ENCODE measurements at places on chromosomes 4 and X. TPM values are rescaled to one million over a fixed set of nuclear protein-coding genes. Genes with fewer than 3 reads are reported as not detected.

Gene TLR2
- total RNA-seq: 0.29 TPM

Gene SPRY1
- total RNA-seq: 66.1 TPM

Gene RASSF6
- total RNA-seq: 0.14 TPM

Gene CT45A2
- total RNA-seq: not detected

Gene UTP14A
- total RNA-seq: 24.7 TPM

Gene KLKB1
- total RNA-seq: not detected

Gene FOXO4
- 5.3 TPM for total RNA-seq

Gene GSX2
- total RNA-seq: not detected

Gene GYPE
- total RNA-seq: 0.43 TPM

Gene MAD2L1
- total RNA-seq: 0.88 TPM

Gene GABRE
- 15.1 TPM for total RNA-seq

Gene UCP1
- total RNA-seq: not detected

Gene CPLX1
- not detected for total RNA-seq

Gene SLC49A3
- 15.9 TPM for total RNA-seq
